ENCODE measurements at places on chromosomes 6 and 20.

- no peak for DNase-seq
These were observed 563.3 kb downstream of the TBC1D32 start for GRCh38 chr6:120771019-120771418.

DNA sequence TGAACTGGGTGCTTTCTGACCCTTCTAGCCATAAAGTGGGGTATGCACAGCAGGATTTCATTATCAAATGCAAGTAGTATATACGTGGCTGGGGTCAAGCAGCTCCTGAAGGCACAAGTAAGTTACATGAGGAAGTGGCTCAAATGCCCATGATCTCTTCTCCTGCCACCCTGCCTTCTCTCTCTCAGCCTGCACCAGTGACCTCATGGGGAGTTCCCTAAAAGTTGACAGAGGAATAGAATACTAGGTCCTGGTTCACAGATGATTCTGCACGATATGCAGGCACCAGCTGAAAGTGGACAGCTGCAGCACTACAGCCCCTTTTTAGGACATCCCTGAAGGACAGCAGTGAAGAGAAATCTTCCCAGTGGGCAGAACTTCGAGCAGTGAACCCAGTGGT, 282.0 kb downstream of the BCKDHB start:
- no peak for DNase-seq

DNA sequence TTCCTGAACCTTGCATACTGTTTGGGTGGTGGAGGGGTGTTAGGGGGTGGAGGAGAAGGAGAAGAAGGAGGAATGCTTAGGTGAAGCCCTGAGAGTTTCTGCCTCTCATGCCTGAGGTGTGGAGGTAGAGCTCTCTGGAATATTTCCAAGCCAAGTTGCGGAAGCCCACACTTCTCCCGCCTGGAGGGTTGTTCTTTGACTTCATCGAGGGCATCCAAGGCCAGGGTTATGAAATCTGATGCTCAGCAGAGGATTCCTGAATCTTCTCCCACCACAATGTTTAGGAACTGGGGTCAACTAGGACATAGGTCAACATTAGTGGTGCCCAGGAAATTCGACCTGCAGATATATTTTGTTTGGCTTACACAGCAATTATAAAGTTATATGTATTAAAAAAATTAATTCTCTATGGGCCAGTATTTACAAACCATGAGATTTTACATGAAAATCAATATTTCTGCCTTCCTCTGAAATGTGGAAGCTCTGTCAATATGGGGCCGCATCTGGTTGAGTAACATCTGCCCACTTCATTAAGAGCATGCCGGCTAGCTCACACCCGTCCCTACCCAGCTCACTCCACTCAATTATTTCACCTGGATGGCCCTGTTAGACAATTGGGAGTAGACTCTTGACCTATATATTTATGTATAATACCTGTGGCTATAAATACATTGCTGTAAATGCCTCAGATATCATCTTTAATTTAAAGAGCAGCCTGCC, 257.1 kb upstream of the ZFP64 start:
- no peak for DNase-seq

DNA sequence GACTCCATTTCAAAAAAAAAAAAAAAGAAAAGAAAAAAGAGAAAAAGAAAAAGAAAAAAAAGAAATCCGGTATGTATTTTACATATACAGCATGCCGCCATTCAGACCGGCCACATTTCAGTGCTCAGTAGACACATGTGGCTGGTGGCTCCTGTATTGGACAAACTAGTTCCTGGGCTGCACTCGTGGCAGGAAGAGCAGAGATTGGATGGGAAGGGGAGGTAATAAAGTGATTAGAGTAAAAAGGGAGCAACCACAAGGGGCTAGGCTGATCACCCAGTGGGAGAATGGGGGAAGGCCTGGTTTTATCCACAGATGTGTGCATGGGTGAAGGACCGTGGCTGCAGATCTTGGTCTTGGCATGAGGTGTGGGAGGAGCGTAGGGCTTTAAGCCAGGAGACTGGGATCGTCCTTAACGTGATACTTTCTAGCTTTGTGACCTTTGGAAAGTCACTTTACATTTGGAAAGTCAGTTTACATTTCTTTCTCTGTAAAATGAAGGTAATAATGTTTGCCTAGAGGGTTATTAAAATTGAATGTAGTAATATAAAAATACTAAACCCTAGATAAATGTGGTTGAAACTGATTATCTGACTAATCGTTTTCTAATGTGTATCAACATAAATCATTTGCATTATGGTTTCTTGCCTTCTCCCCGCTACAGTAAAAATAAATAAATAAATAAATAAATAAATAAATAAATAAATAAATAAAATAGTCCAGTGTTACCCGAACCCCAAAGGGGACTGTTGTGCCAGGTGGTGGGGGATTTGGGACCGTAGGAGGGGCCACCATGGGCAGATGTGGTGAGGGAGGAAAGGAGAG, 869 bp upstream of the TRIM15 start:
- DNase-seq = no peak

DNA sequence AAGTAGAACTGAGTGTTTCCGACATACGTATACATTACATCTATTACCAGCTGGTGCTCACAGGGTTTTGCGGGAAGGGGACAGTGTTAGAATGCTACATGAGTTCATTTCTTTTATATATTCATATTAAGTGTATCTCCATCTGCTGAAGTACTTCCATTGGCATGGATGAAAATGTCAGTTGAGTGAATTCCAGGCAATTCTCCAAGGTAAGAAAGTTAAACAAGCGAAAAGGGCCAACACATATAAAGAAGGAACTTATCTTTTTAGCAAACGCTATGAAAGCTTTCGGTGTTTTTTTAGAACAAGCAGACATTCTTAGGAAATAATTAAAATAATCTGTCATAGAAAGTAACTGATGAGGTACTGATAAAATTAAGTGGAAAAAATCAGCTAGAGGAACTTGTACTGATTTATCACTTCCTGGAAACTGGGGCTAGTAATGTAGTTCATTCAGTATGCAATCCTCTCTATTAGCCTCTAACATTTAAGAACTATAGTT, 34.6 kb downstream of the RNF146 start:
- no peak for DNase-seq

GRCh38 chr6:166640342-166641043, 13.4 kb upstream of the RPS6KA2 start:
- no peak for DNase-seq

DNA sequence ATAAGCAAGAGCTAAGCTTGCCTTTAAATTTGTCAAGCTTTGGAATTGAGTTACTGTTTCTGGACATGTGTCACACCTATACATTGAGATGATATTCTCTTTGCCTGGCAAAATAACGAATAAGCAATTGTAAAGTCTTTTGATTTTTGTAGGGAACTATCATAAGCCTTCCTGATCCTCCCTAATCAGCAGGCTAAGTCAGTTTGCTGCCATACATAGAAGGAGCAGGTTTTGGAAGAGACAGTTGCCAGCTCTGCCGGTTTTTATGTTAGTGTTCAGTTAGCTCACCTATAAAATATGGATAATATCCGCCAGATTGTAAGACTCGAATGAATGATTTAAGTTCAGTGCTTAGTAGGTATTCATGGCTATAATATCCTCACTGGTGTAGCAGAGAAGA, 34.4 kb upstream of the BCAS1 start:
- DNase-seq = no peak

- DNase-seq = no peak
These were observed 87.3 kb upstream of the NHSL1 start for GRCh38 chr6:138586638-138587037.

GRCh38 chr6:11433860-11434259, 103.7 kb upstream of the TMEM170B start:
- DNase-seq = no peak

- DNase-seq = no peak
These were observed 135.7 kb downstream of the SYNDIG1 start for GRCh38 chr20:24604966-24605665.

DNA sequence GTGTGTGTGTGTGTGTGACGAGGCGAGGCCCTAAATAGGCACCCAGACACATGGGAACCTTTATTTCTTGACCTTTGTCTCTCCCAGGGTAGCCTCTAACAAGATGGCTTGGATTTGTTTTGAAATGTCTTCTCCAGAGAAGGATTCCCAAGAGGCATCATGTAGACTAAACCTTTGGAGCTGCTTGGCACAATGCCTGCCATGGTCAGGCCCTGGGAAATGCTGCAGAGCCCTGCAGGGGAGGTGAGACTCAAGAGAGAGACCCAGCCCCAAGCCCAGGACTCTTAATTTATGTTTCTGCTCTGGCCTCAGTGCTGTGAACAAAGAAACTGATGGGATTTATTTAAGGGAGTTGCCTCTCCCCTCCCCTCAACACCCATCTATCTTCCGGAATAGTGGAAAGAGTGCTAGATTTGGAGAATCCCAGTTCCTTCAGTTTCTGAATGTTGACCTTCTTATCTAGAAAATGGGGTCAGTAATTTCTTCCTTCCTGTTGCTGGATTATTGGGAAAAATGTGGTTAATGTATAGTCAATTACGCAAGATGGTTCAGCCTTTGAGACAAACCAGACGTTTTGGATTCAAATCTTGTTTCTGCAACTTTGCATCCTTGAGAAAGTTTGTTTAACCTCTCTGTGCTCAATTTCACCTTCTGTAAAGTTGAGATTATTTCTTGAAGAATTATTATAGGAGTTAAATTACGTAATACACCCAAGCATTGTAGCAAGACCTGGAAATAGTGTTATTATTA, 434.8 kb downstream of the MAFB start:
- no peak for DNase-seq

GRCh38 chr6:159977255-159977903, 8.5 kb downstream of the IGF2R start:
- no peak for DNase-seq

DNA sequence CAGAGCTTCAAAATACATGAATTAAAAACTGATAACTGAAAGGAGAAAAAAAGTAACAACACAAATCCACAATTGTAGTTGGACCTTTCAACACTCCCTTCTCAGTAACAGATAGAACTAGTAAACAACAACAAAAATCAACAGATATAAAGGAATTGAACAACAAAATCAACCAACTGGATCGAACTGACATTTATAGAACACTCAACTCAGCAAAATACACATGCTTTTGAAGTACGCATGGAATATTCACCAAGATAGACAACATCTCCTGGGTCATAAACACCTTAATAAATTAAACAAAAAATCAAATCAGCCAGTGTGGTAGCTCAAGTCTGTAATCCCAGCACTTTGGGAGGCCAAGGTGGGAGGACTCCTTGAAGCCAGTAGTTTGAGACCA, 63.3 kb downstream of the ILRUN start:
- no peak for DNase-seq

DNA sequence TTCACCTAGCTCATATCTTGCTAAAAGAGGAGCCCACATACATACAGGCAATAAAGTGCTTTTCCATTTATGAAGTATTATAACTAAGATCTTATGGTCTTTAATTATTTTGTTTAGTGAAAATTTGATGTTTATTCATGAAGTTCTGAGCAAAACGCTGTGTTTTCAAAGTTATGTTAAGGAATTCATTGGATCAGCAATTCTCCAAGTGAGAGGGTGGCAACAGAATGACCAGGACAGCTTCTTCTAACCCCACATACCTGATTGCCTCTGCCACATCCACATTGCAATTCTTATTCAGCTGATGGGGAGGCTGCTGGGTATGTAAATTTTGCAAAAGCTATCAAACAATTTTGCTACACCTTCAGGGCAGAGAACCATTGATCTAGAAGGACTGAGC, 116.8 kb downstream of the OGFRL1 start:
- DNase-seq = no peak

GRCh38 chr6:31834367-31835250, 7.1 kb downstream of the HSPA1B start:
- DNase-seq = peak; percentile 79

GRCh38 chr6:159941286-159942113, 27.4 kb upstream of the IGF2R start:
- DNase-seq = peak; percentile 47

DNA sequence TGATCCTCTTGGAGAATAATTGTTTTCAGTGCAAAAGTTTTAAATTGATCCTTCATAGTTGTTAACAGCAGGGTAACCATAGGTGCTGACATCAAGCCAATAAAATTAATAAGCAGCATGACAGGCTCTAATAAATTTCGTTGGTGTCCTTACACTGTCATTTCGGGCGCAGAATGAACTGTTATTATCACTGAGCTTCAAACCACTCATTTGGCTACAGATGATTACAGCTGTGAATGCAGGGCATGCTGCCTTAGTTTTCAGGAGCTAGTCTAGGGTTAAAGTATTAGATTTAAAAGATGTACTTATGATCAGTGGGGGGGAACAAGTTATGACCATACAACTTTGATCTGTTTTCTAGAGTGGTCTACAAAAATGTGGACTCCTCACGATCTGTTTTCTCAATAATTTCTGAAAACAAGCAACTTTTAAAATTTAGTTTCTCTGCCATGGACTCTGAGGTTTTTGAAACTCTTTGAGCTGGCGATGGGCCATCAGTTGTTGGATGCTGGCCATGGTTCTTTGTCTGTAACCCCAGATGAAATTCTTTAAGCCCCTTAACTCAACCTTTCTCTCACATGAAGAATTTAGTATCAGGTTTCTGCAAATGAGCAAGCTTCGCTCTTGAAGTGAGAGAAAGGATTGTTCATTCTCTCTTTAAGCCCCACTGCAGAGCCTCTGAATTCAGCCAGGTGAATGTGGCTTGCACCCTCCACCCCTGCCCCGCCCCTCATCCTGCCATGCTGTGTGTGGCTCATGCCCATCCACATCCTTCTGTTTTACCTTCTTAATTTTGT, 99.1 kb upstream of the MTHFD1L start:
- no peak for DNase-seq

DNA sequence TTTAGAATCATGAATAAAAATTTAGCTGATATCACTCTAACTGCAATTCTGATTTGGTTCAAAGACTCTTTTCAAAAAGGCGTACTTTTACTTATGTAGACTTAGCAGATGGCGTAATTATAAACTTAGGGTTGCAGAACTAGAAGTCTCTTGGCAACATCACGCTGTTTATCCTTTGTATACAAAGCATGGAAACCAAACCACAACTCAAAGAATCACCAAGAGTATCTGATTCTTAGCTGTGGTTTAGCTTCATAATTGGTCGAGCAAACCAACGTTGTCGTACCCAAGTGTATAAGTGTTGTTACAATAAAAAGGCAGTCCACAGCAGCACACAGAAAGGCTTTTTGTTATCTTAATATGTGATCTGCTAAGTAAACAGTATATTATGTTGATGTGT, 18.2 kb downstream of the STMND1 start:
- DNase-seq = no peak

GRCh38 chr20:54091120-54091480, 20.7 kb upstream of the BCAS1 start:
- DNase-seq = no peak

DNA sequence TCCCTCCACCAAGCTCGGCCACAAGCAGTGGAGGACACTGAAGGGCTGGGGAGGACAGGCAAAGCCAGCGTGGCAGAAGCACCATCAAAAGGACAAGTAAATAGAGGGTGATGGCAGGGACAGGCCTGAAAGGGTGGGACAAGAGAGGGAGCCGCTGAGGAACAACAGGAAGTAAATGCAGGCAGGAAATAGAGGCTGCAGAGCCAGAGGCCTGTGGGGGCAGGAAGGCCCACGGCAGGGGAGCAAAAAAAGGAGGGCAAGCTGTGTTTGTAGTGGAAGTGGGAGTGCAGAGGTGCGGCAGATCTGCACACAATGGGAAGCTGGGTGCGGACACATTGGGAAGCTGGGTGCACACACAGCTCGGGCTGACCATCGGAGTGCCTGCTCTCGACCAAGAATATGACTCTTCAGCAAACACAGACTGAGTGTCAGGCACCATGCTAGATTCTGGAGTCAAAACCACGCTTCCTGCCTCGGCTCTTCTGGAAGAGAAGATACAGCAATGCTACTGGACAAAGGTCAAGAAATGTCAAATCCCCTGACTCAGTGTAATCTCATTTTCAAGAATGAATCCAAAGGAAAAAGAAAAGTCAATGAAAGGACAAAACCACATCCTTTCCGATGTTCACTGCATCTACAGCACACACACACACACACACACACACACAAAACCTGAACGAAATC, 40.4 kb upstream of the RAB22A start:
- DNase-seq = no peak

GRCh38 chr20:34131491-34131890, 19.4 kb upstream of the EIF2S2 start:
- DNase-seq = no peak

All from activated CD4-positive, alpha-beta memory T cell treated with anti-CD3 and anti-CD28 coated beads, Interleukin-2, amount 10 ng/mL, durations not matched to agents 7 days and 5 days (primary cell).